ENCODE measurements at places on chromosomes 12 and 14.

DNA sequence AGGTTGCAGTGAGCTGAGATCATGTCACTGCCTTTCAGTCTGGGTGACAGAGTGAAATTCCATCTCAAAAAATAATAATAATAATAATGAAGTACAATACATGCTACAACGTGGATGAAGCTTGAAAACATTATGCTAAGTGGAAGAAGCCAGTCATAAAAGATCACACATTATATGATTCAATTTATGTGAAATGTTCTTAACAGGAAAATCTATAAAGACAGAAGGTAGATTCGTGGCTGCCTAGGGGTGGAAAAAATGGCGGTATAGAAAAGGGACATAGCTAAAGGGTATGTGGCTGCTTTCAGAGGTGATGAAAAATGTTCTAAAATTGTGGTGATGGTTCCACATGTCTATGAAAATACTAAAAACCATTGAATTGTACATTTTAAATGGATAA, 41.0 kb upstream of the AMIGO2 start:
- no peak for DNase-seq

- no peak for DNase-seq
Measured at GRCh38 chr14:52032204-52032801, 36.6 kb downstream of the NID2 start.

DNA sequence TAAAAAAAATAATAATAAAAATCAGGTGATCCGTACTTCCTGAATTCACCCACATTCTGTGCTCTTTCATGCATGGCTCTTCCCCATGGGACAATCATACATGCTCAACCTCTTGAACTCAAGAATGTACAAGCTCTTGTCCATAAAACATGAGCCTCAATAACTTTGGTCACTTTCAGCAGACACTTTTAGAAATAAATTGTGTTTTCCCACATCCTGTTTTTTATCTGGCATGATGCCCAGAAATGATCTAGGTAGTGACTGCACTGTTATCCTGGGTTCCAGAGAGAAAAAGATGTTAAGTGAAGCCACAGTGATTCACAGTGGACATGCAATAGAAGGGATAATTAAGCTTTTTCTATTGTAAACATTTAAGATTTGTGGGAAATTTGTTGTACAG, 537.6 kb upstream of the TMEM132C start:
- no peak for DNase-seq

DNA sequence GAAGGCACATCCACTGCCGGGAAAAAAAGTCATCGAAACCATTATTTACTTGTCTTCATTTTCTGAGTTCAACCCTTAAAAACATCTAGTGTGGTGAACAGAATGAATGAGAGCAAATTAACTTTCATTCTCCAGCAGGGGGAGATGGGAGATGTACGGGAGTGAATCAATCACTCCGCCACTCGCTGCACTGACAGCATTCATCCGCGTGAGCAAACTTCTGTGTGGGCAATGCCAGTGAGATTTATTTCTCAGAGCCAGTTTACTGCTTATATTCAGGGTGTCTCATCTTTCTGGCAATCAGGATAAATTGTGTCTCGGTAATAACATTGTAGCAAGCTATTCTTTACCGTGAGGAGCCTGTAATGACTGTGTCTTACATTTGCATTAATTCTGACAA, 463.6 kb upstream of the MIS18BP1 start:
- no peak for DNase-seq

GRCh38 chr12:26821212-26821701, 11.7 kb downstream of the ITPR2 start:
- no peak for DNase-seq

All from NCI-H345 (cell line).